ENCODE measurements at places on chromosomes 2 and 18.

DNA sequence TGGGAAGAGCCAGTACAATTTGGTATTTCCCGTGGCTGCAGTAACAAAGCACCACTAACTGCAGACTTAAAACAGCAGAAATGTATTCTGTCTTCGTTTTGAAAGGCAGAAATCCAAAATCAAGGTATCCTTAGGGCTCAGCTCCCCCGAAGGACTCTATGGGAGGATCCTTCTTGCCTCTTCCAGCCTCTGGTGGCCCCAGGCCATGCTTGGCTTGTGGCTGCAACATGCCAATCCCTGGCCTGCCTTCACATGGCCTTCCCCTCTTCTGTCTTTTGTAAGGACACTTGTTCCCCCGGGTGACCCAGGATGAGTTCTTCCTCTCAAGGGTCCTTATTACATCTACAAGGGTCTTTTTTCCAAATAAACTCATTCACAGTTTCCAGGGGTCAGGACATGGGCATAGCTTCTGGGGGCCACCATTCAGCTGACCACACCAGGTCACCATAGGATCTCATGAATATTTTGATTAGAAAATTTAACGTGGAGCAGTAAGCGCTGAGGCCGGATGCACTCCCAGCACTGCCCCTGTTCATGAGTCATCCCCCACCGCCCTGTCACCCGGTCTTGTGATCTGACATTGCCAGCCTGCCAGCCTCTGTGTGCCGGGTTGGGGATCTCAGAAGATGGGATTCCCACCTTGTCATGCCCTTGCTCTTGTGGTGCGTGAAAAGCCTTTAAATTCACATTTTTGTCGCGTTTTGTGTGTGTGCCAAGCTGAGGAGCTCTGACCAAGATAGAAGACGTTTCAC lies 61.2 kb upstream of the B3GNT7 start:
- no peak for DNase-seq

- DNase-seq = no peak
Observed at GRCh38 chr2:18396329-18397010, 164.0 kb downstream of the RDH14 start.

DNA sequence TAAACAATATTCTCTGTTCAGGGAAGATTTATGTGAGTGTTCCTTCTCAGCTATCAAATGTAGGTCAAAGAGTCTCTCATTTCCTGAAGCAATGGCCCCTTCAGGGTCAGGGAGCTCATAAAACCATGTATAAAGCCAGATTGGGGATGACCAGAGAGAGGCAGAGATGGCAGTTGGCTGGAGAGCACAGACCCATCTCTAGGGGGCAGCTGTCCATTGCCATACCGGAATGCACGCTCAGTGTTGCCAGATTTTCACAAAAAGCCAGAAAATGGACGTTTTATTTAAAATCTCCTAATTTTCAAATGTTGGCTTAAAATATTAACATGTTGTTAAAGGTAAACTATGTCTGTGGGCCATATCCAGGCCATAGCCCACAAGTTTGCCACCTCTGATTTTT lies 1920.7 kb upstream of the CELF4 start:
- DNase-seq = no peak

GRCh38 chr2:217409949-217410680 lies 550.3 kb upstream of the TNP1 start:
- no peak for DNase-seq

- no peak for DNase-seq
Observed at GRCh38 chr2:24691806-24692205, 101.4 kb downstream of the PTRHD1 start.

All from GM18507 (cell line).